ENCODE measurements at places on chromosomes 2 and 18.

DNA sequence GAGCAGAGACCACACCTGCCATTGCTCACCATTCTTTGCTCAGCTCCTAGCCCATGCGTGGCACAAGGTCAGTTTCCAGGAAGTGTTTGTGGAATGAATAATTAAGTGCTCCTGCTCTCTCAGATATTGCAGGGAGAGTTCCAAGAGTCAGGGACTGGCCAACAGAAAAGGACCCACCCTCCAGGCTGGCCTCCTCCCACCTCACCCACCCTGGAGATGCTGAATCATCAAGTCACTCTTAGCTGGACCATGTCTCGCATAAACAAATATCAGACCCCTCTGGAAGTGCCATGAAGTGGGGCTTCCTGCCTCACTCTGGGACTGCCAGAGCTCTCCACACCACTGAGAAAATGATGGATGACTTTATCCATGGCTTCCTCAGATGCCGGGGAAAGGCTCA lies 256.0 kb downstream of the TNS1 start:
- DNase-seq: no peak

DNA sequence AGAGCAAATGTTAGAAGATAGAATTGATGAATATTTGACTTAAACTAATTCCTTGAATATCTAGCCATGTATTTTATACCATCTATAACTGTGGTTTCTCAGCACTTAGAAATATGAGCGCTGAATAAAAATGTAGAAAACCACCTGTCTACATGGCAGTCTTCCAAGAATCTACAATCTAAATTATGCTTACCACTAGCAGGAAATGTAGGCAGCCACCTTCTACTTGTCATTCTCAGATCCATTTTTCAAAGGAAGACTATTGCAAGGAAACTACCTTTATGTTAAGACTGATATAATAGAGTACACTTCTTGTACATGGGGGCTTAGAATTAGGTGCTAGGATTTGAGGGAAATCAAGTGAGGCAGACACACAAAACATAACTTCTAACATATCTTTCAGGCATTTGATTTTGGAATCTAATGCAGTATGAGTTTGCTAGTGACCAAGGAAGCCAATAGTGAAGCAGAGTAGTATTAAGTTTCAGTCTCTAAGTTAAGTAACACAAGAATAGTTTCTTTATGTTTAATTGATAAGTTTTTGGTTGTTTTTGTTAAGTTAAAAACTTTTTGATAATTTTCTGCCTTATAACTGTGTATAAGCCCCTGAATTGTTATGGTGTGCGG lies 175.9 kb upstream of the ITGA4 start:
- DNase-seq: no peak

- no peak for DNase-seq
Measured at GRCh38 chr2:68124321-68124720, 33.4 kb upstream of the PNO1 start.

DNA sequence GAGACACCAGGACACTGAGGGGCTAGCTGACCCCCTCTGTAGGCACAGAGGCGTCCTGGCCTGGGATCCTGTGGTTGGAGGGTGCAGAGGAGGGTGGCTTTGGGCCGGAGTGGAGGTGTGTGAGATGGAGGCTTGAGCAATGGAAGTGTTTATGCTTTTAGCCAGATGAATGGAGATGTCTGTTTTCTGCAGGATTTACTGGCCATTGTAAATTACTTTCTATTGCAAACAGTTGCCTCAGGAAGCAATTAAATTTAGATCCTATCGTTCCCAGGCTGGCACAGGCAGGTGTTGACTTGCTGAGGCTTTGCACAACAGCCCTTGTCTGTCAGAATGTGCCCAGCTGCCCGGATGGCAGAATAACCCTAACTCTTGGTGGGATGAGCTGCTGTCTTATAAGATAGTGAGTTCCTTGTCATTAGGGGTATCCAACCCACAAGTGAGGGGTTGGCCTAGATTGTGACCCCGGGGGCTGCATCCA lies 1.8 kb upstream of the ARID5A start:
- no peak for DNase-seq

GRCh38 chr18:35581898-35582641 lies 530 bp downstream of the GALNT1 start:
- peak; percentile 21 for DNase-seq

GRCh38 chr2:159505196-159505595 lies 111.2 kb downstream of the BAZ2B start:
- no peak for DNase-seq

DNA sequence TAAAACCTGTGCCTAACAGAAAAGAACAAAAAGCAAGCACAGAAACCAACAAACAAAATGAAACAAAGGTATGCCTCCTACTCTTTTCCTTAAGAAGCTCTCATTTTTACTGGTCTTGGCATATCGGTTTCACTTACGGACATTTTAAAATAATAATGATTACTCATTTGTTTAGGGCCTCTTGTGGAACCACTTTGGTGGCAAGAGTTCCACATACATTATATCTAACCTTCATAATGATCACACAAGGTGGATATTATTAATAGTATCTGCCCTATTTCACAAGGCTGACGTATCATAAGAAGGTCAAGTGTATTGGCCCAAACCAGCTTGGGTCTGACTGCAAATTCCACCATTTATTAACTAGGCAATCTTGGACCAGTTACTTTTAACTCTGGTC lies 304.7 kb downstream of the TCF4 start:
- no peak for DNase-seq

GRCh38 chr2:119950966-119951365 lies 61.9 kb upstream of the EPB41L5 start:
- no peak for DNase-seq

DNA sequence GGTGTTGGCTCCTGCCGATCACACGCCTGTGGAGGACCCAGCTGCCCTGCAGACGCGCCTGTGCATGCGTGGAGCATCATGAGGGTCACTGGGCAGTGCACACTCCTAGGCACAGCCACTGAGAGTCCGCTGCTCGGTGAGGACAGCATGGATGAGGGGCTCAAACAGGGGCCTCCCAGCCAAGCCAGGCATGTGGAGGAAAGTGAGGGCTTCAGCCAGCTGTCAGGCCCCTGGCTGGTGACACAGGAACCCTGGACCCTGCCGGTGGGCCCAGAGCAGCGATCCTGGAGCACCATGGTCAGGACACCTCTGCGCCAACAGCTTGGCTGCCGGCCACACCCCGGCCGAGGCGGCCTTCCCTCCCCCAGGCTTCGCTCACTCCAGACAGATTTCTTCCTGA lies 171.2 kb downstream of the RTP5 start:
- DNase-seq: no peak

GRCh38 chr18:41347057-41347456 lies 608.0 kb upstream of the PIK3C3 start:
- no peak for DNase-seq

GRCh38 chr18:23200756-23201155 lies 65.5 kb downstream of the CABLES1 start:
- DNase-seq: no peak

- DNase-seq: no peak
Measured at GRCh38 chr18:55404136-55404830, 183.7 kb downstream of the TCF4 start.

- DNase-seq: peak; percentile 54
Measured at GRCh38 chr2:162301151-162301804, 17.2 kb downstream of the IFIH1 start.

DNA sequence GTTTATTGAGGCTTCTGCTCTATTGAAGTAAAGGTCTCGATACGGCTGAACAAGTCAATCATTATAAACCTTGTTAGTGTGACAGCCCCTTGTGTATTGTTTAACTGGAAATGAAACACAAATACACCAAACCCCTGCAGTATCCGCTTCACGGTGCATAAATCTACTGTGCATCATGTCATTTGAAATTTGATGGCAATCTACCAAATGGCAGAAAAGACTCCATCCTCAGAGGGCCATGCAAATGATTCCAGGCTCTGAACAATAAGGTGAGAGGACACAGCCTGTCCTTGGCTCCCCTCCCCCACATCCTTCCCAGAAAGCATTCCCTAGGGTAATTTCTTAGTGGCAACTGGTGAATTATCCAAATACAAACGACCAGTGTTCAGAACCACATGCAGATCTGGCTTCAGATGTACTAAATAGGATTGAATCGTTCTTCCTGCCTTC lies 80.6 kb downstream of the ADCYAP1 start:
- no peak for DNase-seq

GRCh38 chr2:217445723-217446122 lies 557.1 kb downstream of the TNS1 start:
- DNase-seq: no peak

DNA sequence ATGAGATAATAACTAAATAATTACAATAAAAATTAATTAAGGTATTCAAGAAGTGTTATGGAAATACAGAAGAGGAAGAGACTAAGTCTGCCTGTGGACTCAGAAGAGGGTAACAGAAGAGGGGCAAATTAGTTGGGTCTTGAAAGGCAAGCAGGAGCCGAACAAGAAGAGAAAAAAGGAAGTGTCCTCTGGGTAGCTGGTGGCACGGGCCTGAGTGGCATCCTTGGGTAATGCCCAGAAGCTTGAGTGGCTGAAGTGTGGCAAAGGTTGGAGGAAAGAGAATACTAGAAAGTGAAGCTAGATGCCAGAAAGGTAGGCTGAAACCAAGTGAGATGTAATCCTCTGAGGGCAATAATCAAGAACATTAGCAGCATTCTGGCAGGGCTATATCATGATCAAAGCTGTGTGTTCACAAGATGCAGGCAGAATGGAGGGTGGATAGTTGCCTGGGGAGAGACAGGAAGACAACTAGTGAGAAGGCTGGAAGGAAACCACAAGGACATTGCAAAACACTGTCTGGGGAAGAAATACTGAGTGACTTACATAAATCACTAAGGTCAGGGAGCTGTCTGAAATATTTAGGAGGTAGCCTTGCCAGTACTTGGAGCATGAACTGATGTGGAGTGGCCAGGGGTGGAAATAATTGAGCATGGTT lies 16.2 kb downstream of the DOCK10 start:
- no peak for DNase-seq

GRCh38 chr2:175035806-175036205 lies 30.6 kb upstream of the CHN1 start:
- DNase-seq: no peak

- no peak for DNase-seq
Measured at GRCh38 chr18:45218436-45218835, 396.8 kb upstream of the SLC14A2 start.

- no peak for DNase-seq
Measured at GRCh38 chr2:26144031-26144430, 28.9 kb upstream of the GAREM2 start.

DNA sequence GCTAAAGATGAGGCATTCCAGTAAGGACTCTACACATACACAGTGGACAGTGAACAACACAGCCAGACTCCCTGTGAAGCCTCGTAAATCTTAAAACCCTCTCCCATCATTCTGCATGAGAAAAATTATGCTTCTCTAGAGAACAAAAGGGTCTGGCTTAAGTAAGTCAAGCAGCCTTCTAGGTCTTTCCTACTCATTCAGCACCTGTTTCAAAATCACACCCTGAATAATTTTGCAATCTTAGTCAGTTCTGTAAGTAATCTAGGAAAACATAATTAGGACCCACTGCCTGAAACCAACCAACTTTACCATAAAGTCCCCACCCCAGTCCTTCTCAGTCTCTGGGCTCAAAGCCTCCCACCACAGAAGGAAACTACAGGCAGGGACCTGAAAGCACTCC lies 19.7 kb downstream of the IAH1 start:
- no peak for DNase-seq

DNA sequence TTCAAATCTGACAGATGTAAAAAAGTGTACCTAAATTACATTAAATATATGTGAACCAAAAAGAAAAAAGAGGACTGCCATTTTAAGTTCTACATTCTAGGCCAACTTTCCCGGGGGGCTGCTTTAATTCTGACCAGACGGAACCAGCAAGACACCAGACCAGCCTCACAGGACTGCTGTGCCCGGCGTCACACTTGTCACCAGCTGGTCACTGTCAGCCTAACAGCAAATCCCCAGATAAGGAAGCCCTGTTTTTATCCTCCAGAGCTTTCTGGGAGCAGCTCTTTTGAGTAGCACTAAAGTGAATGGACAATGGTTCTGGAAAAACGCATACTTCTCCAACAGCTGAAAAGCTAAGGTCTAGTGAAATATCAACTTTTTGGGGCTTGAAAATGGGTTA lies 35.6 kb downstream of the CYB5A start:
- no peak for DNase-seq

DNA sequence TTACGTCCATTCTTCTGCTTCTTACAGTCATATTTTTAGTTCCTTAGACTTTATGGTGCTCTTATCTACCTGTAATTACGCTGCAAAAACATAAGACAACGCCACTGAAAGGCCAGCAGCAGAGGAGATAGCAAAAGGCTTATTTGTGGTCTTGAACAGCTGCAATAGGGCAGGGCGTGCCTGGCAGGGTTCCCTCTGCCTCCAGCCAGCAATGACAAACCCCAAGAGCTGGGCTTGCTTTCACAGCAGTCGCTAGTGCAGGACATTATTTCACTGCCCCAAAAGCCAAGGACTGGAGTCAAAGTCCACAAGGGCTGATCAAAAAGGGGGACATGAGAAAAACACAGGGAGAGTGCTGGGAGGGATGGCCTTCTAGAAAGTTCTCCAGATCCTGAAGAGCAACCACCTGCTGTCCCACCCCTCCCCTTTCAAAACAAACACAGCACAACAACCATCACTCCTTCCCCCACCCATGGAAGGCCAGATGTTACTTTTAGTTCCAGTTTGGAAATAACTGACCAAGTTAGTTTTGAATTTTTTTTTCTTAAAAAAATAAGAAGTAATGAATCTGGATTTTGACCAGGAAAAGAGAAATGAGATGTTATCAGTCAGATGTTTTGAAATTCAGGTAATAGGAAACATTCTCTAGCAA lies 127.8 kb downstream of the RBMS1 start:
- no peak for DNase-seq

- DNase-seq: no peak
Measured at GRCh38 chr2:242044313-242044590, 174.7 kb downstream of the RTP5 start.

DNA sequence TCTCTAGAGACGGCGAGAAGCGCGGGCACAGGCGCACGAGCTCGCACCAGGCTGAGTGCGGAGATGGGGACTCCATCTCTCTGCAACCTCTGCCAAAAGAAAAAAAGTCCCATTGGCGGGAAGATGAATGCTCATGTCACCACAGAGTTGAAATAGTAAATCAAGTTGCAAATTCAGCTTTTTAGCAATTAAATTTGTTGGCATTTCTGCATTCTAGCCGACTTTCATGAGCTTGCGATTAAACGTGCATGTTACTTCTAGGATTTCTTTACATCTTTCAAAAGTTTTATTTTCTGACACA lies 588 bp downstream of the CHAC2 start:
- no peak for DNase-seq

- DNase-seq: no peak
Measured at GRCh38 chr2:24047703-24048033, 477 bp upstream of the WDCP start.

DNA sequence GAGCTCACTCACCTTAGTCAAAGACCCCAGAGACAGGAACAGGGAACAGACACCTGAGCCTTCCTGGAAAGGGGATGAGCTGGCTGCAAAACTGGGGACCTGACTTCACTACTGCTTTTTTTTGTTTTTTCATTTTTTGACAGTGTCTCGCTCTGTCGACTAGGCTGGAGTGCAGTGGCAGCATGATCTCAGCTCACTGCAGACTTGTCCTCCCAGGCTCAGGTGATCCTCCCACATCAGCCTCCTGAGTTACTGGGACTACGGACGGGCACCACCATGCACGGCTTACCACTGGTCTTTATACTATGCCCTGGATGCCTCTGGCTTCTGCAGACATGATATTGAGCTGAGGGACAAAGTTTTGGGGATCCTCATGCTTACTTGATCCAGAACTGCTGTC lies 184.1 kb downstream of the INSIG2 start:
- DNase-seq: no peak
